ENCODE measurements at places on chromosomes 3 and 15. TPM values are rescaled to one million over a fixed set of nuclear protein-coding genes. Genes with fewer than 3 reads are reported as not detected.

DNA sequence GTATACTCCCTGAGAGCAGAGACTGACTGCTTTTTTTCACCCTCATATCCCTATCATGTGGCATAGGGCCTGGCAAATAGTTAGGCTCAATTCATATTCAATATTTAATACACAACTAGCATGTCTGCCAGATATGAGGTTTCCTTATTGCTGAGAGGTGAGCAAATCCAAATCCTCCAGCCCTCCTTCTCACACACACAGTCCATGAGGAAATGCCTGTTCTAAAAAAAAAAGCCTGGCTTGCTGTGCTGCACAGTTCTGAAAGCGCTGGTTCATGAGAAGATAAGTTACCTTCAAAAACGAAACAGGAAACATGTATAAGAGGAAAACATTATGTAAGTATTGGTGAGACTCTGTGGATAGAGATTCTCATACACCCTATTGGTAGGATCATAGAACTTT lies 15.5 kb upstream of the ACAP2 start:
- no peak for DNase-seq

DNA sequence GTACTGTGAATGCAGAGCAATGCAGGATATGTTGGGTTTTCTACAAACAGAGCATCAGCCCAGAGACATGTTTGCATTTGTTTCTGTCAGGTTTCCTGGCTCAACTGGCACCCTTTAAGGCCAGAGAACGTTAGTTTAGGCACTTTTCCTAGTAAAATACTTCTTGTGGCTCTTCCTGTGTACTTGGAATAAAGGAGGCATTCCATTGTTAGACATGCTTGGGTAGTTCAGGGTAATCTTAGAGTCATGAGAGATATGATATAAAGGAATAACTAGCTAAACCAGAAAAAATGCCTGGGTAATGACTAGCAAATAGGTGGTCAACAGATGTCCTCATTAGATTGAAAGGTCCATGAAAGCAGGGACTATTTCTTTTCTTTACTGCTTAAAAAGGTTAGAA lies 60.4 kb upstream of the RBM5 start:
- no peak for DNase-seq

Gene MRAS
- 13.2 TPM for total RNA-seq

- no peak for DNase-seq
These were observed 21.6 kb downstream of the PLA2G4B start for GRCh38 chr15:41860049-41860828.

DNA sequence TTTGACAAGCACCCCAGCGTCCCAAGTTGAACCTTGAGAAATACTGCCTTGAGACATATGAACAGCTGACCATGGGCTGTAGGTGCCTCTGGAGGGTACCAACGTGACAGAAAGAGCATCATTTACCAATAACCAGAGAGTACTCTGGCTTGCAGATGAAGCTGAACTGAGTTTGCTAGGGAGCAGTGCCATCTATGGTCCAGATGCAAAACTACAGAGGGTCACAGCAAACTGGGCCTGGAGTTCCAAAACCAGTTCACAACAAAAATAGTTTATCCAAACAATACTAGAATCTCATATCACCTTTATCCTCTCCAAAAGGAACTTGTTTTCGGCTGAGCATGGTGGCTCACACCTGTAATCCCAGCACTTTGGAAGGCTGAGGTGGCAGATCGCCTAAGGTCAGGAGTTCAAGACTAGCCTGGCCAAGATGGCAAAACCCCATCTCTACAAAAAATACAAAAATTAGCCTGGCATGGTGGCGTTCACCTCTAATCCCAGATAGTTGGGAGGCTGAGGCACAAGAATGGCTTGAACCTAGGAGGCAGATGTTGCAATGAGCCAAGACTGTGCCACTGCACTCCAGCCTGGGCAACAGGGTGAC lies 69.3 kb downstream of the CHAC1 start:
- peak; percentile 26 for DNase-seq

Gene CSPG4
- total RNA-seq: 0.05 TPM

- DNase-seq: peak; percentile 83
These were observed 23.6 kb downstream of the RHCG start for GRCh38 chr15:89472785-89473256.

- DNase-seq: peak; percentile 9
These were observed 192.6 kb downstream of the PDZRN3 start for GRCh38 chr3:73432023-73432705.

DNA sequence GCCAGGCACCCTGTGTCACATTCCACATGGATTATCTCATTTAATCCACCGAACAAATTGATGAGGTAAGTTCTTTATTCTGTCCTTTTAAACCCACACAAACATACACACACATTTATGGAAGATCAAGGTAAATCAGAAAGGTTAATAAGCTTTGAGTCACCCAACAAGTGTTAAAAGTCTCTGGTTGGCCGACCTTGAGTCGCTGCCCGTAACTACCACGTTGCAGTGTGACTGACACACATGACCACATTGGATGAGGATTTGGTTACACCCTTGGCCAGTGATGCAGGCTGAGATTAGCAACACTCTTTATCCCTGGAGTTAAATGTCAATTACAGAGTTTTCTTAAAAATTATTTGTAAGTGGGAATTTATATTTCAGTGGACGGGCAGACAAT lies 19.2 kb downstream of the FOXP1 start:
- DNase-seq: no peak

DNA sequence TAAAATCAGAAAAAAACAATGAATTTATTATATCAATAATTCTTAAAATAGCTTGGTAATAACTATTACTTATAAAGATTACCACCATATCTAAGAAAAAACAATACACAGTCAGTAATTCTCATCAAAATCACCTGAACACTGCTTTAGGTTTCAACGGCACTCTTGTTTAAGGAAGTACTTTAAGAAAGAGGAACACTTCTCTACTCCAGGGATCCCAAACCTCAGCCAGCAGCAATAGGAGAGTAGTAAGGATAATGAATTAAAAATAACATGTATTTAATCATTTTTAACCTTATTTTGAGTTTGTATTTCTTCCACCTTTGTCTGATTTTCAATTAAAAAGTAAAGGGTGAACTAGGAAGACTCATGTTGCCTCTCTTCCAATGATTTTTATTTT lies 494.0 kb upstream of the NR2F2 start:
- no peak for DNase-seq

GRCh38 chr3:57961177-57961827 lies 46.9 kb upstream of the FLNB start:
- no peak for DNase-seq

GRCh38 chr3:25456723-25457670 lies 28.9 kb downstream of the RARB start:
- DNase-seq: no peak

- DNase-seq: no peak
These were observed 42.1 kb downstream of the TLE3 start for GRCh38 chr15:70055601-70056051.

- DNase-seq: peak; percentile 33
These were observed 257.1 kb upstream of the STT3B start for GRCh38 chr3:31275583-31275982.

Gene TCTA
- total RNA-seq: 33.6 TPM

Gene PATL2
- 3.8 TPM for total RNA-seq

Gene GPR176
- total RNA-seq: 10.2 TPM

- DNase-seq: no peak
These were observed 82.5 kb downstream of the PEX5L start for GRCh38 chr3:179953993-179954870.

Gene DPPA4
- total RNA-seq: not detected

DNA sequence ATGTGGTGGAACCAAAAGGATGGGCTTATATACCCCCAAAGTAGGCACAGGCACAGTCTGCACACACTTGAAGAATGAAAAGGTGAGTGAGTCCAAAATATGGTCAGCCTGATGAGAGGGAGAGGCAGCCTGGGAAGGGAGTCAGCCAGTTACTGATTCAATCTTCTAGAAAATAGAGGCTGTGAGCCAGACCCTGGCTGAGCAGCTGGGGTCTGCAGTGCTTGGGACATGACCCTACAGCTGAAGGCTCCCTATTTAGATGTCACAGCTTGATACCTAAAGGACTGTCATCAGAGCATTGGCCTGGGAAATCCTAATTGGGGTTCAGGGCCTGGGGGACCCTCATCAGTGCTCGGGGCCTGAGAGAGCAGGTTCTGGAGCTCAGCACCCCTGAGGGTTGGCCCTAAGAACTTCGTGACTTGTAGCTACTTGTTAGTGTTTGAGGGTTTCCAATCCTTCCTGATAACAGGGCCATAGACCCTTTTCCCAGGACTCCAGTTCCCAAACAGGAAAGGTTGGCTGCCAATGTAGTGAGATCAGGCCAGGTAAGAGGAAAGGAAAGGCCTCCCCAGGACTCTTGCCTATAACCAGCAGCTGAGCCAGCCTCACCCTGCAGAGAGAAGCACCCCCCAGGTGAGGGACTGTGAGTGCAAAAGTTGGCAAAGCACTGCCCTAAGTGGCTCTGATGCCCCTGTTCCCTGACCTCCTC lies 54.7 kb upstream of the SLCO2A1 start:
- no peak for DNase-seq

Gene C3orf20
- total RNA-seq: 0.28 TPM

Gene HESX1
- 0.91 TPM for total RNA-seq

GRCh38 chr3:50414616-50415015 lies 55.3 kb upstream of the TMEM115 start:
- DNase-seq: no peak

Gene TUSC7
- not detected for total RNA-seq

Gene CFAP100
- not detected for total RNA-seq

GRCh38 chr3:141686466-141687291 lies 51.4 kb upstream of the RNF7 start:
- DNase-seq: peak; percentile 39

Gene PCOLCE2
- 9.6 TPM for total RNA-seq

- no peak for DNase-seq
These were observed 30.5 kb downstream of the NEO1 start for GRCh38 chr15:73082812-73083211.

Gene ABHD2
- 353 TPM for total RNA-seq

Gene DNAJB8
- not detected for total RNA-seq

Gene AQP9
- total RNA-seq: not detected

DNA sequence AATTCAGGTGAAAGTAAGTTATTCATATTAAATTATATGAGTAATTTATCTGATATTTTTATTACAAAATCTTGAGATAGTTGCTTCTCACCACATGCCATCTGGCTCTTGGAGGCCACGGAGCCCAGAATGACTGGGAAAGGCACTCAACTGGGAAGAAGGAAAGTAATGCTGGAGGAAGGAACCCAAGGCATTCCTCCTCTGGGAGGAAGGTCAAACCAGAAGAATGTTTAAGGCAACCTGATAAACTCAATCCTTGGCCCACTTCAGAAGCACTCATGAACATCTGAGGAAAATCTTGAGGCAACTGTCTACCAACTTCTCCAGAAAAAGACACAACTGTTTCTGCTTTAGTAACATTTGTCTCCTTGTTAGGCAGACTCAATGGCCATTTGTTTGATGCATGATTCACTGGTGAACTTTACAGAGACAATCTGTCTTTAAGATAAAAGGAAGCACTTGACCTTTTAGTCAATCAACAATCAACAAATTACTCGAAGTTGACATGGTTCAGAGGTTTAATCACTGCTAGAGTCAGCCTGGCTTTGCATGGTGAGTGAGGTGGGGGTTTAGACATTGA lies 261.4 kb upstream of the MME start:
- DNase-seq: no peak

DNA sequence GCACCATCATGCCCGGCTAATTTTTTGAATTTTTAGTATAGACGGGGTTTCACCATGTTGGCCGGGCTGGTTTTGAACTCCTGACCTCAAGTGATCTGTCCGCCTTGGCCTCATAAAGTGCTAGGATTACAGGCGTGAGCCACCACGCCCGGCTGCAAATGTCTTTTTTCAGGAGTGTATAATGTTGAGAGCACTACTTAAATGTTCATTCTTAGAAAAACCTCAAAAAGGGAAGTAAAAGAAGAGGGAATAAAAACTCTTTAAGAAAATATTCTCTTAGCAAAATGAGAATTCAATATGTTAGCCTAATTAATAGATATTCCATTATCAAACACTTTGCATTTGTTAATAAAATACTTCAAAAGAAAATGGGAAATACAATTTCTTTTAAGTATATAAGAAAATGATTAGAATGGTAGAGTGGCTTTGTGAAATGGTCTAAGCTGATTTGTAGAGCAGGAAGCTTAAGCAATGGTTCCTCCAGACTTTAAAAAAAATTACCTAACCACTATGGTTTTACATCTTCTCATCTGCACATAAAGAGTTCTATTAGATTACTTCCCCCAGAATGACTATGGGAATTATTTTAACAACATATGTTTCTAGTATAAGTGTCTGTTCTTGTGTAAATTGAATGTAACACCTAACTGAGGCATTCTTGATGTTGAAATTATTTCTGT lies 226.7 kb upstream of the ALCAM start:
- no peak for DNase-seq

DNA sequence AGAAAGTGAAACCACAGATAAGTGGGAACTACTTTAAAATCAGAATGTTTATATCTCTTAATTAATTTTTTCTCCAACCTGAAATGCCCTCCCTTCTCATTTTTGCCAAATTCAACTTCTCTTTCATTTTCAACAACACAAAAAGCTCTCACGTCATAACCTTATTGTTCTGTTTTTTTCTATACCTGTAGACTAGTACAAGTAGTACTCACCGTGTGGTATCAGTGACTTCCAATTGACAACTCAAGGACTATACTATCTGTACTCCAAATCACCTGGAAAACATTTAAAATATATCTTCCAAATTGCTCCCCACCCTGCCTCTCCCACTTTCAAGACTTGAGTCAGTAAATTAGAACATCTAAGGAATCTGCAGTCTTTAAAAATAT lies 72.8 kb upstream of the ZNF280D start:
- no peak for DNase-seq

Gene IQCH
- total RNA-seq: 5.5 TPM

GRCh38 chr3:197378985-197379718 lies 80.7 kb upstream of the DLG1 start:
- no peak for DNase-seq

DNA sequence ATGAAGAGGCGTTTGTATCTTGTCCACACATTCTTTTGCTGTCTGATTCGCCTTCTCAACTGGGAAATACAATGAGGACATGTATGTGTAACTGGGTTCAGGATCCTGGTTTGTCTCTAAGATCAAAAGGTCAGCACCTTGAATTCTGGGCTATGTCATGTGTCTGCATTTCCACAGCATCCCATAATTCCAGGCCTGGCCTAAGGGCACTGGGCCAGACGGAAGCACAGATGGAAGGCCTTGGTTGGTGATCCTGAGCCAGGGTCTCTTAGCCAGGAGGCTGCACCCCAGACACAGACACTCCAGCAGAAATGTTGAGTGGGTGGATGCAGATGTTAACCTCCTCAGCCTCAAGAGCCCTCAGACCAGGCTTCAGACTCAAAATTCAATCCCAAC lies 23.7 kb upstream of the HERC1 start:
- no peak for DNase-seq

Measured in Calu3 (cell line).